SK-N-DZ (cell line): ENCODE measurements at places on chromosomes 16 and 17.

- no peak for DNase-seq
Measured at GRCh38 chr16:86466696-86467406, 43.5 kb upstream of the FOXF1 start.

DNA sequence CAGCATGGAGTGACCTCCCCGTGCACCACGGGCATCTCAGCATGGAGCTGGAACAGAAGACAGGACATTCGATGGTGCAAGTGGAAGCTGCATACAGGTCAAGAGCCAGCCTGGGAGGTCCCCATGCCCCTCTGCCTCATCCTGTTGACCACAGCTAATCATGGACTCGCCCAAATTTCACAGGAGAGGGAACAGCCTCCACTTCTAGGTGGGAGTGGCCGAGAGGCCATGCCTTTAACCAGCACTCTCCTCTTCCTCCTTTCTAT, 3.8 kb upstream of the SLC47A2 start:
- DNase-seq = no peak

DNA sequence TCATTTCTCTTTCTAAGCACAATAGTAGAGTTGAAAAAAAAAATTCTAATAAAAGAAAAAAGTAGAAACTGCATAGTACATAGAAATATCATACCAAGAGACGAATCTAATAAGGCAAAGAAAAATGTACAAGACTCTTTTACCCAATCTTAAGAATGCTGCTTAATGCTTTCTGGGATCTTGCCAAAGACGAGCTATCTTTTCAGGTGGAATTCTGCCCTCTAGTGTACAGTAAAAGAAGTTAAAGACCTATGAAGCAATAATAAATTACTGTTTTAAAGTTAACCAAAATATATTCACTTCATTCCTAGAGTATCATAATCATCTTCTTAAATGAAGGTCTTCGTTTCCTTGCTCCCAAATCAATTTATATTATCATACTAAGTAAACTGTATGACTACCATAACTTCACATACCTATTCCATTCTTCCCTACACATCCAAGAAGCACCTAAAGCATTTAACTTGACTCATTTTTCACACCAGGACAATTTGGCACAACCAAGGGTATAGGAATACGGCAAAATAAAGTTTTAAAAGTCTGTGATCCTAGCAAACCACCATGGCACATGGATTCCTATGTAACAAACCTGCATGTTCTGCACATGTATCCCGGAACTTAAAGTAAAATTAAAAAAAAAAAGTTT, 47.7 kb downstream of the CFDP1 start:
- DNase-seq = peak; percentile 65

DNA sequence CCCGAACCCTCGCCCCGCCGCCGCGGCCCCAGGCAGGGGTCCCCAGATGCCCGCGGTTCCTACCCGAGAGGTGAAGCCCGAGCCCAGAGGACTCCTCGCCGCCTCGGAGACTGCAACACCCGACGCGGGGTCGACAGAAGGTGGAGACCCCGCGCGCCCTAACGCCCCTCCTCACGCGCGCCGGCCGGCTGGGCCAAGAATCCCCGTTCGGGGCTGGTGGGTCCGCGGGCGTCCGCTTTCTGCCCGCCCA, 515 bp downstream of the SUMO2 start:
- DNase-seq = no peak

- no peak for DNase-seq
Measured at GRCh38 chr17:65131946-65132345, 5.2 kb upstream of the RGS9 start.

- DNase-seq = no peak
Measured at GRCh38 chr17:50042211-50042610, 13.7 kb upstream of the ITGA3 start.

- no peak for DNase-seq
Measured at GRCh38 chr17:45370949-45371413, 54.2 kb upstream of the MAP3K14 start.

- DNase-seq = peak; percentile 36
Measured at GRCh38 chr17:44623070-44623725, 33.1 kb upstream of the MEIOC start.

DNA sequence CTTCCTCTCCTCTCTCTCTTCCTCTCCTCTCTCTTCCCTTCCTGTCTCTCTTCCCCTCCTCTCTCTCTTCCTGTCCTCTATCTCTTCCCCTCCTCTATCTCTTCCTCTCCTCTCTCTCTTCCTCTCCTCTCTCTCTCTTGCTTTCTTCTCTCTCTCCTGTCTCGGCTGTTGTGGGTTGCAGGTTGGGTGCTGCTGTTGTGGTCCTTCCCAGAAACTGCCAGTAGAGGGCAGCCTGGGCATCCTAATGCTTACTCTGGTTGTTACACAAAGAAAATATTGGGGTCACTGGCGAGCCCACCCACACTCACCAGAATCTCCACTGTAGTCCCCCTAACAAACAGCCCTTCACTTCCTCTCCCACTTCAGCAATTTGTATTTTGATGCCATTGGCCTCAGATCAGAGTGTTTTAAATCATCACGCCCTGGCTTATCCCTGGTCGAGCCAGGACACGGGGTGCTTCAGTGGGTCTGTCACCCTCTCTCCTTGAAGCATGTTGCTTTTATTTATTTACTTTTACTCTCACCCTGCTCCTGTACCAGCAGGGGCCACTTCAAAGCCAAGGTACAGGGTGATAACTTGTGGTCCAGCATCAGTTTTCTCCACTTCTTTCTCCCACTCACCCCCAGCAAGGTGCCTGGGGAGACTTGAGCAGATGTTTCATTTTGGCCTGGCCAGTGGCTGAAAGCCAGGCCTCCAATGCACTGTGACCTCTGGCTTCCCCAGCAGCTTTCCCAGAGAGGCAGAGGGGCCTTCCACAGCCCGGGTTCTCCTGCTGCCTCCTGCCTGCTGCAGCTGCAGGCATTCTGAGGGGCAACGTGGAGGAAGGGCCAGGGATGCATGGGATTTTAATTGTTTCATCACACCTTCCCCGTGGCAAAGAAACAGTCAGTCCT, 4.7 kb upstream of the MMP15 start:
- peak; percentile 65 for DNase-seq

DNA sequence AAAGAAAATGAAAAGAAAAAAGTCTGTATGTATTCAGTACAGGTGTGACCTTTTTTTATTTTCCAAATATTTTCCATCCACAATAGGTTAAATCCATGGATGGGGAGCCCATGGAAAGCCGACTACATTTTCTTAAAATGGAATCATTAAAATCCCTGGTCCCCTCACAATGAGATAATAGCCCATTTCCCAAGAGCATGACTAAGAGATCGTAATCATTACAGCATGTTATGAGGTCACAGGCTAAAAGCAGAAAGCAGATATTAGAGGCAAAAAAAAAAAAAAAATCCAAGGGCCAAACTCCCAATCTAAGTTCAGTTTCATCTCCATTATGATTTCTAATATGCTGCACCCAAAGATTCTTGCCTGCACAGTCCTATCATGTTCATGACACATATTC, 44.7 kb downstream of the CYTH1 start:
- DNase-seq = peak; percentile 71

DNA sequence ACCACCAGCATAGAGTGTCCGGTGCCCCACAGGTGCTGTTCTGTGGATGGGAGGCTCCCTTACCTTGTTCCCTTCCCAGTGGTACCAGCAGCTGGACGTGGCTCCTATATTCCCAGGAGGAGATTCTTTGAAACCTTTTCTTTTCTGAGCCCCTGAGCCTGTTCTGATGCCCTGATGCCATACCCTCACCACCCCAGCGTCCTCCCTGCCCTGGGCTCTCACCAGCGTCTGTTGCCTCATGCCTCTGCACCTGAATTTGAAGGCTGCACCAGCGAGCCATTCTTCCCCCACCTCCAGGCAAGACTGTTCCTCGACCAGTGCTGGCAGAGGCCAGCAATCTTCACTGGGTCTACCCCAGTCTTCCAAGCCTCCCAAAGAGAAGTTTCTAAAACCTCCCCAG, 505 bp downstream of the SOST start:
- DNase-seq = no peak

DNA sequence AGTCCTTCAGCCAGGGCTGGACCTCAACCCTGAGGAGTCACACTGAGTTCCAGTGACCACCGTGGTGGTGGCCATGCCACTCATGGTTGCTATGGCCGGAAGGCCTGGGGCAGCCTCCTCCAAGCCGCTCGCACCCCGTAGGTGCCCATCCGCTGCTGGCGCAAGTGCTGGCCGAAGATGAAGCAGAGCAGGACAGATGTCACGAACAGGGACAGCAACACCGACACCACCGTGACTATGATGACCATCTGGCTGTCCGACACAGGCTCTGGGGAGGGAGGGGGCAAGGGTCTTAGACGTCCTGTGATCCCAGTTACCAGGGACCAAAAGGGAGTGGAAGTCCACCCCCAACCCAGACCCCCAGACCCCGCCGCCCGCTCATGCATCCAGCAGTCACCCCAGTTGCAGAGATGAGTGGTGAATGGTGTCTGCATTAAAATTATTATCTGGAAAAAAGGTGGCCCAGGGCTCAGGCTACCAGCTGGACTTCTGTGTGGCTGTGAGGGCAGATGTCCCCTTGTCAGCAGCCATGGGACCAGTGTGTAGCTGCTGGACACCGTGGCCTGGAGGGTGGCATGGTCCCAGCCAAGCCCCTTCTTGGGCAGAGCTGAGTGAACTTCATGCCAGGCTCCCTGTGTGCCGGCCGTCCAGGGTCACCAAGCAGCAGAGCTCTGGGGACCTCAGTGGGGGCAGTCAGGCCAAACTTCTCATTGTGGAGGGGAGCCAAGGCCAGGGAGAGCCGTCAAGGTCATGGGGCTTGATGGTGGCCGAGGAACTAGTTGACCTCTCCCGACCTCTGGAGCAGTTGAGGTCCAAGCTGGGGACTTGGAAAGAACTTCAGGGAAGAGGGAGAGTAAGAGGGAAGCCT, 4.7 kb downstream of the PRR29 start:
- DNase-seq = no peak

- no peak for DNase-seq
Measured at GRCh38 chr16:30907064-30907463, 10.7 kb downstream of the CTF1 start.

DNA sequence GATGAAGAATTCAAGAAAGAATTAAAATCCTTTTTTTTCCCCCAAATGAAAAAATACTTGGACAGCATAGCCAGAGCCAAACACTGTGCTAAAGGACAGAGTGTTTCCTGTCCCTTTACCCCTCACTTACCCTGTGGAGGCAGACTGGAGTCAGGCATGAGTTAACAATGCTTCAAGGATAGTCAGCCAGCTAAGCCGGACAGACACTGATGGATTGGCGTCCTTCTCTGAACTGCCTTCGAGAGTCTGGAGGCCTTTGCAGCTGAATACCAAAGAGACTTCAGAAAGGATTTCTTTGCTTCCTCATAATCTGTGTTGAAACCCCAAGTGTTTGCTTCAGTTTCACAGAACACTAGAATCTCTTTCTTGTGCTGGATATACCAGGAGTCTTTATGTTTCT, 4.6 kb downstream of the METTL9 start:
- no peak for DNase-seq

DNA sequence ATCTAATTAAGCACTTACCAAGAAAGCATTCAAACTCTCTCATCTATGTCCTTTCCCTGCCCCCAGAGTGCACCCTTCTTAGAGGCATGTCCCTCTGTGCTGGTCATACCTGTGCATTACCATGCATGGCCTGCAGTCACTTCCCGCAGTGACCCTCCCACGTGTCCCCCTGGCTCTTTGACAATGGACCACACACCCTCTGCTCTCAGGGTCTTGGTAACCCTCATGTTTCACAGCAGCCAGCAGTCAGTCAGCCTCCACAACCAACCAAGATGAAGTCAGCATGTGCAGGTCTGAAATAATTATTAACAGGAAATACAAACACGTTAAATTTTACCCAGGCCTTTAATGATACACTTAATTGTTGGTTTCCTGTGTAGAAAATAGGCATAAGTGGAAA, 10.1 kb downstream of the KRT33A start:
- DNase-seq = no peak

DNA sequence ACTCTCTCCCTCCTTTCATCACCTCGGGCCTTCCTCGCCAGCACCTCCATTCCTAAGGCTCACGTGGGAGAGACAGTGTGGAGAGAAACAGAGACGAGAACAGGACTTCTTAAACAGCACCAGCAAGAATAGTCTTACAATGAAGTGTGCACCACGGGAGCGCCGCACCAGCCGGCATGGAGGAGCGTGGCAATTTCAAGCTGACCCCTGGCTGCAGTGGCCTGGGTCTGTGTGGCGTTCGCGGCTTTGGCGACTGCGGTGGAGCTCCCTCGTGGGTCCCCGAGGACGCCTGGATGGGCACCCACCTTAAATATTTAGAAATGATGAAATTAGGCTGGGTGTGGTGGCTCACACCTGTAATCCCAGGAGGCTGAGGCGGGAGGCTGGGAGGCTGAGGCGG, 20.5 kb upstream of the MED9 start:
- DNase-seq = no peak

DNA sequence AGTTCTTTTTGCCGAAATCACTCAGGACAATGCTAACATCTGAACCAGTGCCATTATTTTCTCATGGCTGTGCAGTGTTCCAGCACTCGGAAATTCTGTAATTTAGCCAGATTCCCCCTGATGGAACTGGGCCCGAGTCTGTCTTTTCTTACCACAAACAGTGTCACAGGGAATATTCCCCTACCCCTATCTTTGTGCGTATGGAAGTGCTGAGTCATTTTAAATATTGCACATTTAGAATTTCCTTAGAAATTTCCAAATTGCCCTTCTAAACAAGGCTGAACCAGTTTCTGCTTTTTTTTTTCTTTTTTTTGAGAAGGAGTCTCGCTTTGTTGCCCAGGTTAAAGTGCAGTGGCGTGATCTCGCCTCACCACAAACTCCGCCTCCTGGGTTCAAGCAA, 88.0 kb upstream of the CREBBP start:
- no peak for DNase-seq

DNA sequence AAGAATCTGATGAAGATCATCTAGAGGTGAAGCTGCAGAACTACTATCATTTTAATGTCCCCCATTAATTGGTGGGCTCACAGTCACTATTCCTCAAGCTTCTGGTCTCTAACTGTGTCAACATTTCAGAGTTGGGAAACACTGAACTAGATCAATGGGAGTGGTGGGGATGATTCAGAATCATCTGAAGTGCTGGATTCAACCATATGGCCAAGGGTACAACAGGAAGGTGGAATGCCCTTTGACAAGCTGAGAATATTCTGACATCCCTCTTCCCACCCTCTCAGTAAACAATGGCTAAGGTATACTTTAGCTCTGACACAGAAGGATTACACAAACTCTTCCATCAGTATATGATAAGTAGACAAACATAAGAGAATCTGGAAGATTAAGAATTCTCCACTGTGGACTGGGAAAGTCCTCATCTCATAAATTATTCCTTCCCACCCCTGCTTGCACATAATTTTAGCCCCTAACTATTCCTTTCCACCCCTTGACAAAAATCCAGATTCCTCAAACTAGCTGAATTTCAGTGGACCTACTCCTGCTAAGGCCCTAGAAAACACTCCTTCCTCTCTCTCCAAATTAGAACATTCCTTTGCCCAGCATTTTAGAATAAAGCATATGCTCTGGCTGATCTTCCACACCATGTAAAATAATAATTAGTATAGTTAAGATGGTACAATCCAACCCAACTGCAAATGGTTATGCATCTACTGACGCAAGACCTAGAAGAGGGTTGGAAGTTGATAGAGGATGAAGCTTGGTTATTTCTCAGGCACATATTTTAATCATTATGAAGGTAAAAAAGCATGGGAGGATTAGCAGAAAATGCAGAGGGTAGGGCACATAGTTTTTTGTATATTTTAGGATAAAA, 16.3 kb upstream of the RFFL start:
- no peak for DNase-seq
